ENCODE measurements at places on chromosomes 16 and 17.

- DNase-seq, result peak; percentile 69
Observed at GRCh38 chr17:67386965-67387551, 10.0 kb downstream of the PITPNC1 start.

GRCh38 chr16:78209951-78210661 lies 110.7 kb downstream of the WWOX start:
- DNase-seq, result no peak

DNA sequence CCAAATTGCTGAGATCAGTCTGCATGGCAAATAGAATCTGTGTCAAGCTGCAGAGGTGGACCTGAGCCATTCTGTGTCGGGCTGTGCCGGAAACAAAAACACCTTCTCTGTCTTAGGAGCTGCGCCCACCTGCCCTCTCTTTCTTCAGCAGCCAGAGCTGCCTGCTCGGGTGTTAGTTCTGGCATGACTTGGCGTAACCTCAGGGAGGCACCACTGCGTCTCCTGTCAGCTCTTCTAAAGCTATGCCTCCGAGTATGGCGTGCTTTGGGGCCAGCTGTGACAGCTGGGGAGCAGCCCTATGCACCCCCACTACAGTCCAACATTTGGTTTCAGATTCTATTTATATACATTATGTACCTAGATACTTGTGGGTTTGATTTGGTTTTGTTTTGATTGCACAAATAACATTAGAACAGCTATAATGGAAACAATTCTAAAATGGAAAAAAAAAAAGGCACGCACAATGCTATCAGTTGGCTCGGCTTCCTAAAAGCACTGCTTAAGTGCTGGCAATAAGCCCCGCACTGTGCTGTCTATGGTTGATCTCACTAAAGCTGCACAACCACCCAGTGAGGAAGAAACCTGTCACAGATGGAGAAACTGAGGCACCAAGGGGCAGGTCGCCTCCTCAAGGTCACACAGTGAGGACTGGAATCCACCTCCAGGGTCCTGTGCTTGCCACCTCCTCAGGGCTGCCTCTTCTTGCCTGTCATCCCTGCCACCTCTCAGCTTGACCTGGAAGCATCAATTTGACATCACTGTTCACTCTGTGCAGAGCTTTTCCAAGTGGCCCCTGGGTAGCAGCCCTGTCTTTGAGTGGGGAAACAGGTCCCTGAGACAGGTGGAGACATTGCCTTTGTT lies 18.7 kb upstream of the ADGRG1 start:
- DNase-seq, result peak; percentile 90

- no peak for DNase-seq
Observed at GRCh38 chr17:66468241-66469087, 166.1 kb downstream of the PRKCA start.

GRCh38 chr17:17462048-17462824 lies 14.6 kb upstream of the MED9 start:
- DNase-seq, result no peak

GRCh38 chr17:53687324-53687723 lies 135.4 kb upstream of the KIF2B start:
- DNase-seq, result no peak

DNA sequence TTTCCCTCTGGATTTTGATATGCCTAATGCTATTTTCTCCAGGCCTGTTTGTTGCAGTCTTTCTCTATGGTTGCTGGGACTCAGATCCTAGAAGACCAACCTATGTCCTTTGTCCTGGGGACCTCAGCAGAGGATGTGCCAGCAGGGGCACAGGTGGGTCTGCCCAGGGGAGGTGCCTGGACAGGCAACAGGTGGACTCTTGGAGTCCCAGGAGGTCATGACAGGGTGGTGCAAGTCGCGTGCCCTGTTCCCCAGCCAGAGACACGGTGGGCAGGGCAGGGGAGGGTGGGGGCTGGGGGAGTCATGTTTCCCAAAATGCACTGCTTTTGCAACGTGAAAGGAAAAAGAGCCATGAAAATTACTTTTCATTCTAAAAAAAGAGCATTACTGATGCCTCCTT lies 26.3 kb upstream of the PLLP start:
- DNase-seq, result no peak

DNA sequence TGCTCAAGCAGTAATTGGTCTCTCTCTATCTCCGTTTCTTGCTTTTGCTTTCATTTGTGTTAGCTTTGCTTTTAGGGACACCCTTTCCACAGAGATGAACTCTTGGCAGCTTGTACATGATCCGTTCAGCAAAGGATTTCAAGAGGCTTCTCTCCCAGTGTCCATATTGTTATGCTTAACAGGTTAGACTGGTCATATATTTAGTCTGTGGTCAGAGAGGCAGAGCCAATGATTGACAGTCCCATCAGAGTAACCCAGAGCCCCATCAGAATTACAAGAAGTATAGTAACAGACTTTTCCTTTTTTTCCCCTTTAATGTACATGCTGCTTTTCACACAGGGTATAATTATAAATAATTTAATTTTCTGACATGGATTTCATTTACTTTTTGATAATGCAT lies 34.4 kb downstream of the GDPD1 start:
- DNase-seq, result no peak

- no peak for DNase-seq
Observed at GRCh38 chr16:66003201-66003600, 363.3 kb upstream of the CDH5 start.

DNA sequence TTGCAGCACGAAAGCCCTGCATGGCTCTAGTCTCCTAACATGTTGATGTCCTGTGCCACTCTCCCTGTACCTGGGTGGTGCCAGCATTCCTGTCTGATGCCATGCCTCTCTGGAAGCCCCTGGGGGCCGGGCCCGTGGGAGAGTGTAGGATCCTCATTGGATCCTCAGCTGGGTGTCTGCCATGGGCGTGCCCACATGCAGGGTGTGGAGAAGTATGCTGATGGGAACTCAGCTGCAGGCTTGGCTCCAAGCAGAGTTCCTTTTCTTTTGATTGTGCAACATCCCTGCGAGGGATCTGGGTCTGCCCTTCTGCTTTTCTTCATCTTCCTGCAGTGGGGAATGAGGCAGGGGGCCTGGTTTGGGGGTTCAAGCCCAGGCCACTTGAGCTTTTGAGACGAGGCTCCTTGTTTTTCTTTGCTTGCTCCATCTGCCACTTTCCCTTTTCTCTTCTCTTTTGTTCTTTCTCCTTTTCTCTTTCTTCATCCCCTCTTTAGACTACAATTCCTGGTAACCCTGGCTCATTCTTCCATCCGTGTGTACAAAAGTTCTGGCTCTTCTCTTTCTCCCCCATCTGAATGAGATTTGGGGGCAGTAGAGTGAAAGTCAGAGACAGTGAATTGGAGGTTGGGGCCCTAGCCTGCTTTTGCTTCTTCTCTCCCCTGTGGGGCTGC lies 32.9 kb downstream of the KSR1 start:
- DNase-seq, result no peak

- DNase-seq, result no peak
Observed at GRCh38 chr17:64145375-64145750, 15.4 kb upstream of the ERN1 start.

DNA sequence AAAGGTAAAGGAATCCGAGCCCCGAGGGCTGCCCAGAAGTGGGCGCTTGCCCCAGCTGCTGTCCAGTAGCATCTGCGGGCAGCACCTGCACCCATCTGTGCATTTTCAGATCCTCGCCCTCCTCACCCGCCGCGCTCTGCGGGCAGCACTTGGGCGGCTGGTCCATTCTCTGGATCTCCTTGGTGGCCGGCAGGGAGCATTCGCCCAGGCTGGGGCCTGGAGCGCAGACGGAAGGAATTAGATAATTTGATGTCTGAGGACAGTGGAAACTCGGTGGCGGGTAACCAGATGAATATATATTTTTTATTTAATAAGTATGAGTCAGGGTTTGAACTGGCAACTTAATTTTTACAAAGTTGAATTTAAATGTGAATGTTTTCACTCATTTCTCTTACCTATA lies 88.5 kb downstream of the NPIPB11 start:
- DNase-seq, result no peak

- no peak for DNase-seq
Observed at GRCh38 chr17:57256708-57257112, 387 bp downstream of the MSI2 start.

- no peak for DNase-seq
Observed at GRCh38 chr17:63075969-63076368, 109.9 kb downstream of the TANC2 start.

- DNase-seq, result no peak
Observed at GRCh38 chr17:30782206-30782605, 42.3 kb downstream of the CRLF3 start.

GRCh38 chr17:5951912-5952311 lies 118.3 kb upstream of the WSCD1 start:
- no peak for DNase-seq

DNA sequence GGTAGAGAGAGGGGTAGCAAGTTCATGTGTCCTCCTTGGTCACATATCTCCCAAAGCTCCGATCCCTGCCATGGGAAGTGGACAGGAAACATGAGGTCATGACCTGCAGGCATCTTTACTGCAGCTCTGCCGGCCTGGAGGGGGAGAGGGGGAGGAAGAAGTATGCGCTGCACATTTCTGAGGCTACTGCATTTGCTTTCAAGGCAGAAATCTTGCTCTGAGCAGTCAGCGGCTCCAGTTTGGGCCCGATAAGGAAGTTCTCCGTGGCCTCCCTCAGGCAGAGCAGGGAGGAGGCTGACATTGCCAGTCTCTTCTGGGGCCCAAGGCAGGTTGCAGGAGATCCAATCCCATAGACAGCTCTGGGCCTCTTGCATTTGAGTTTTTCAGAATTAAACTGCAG lies 1.5 kb upstream of the NHERF1 start:
- DNase-seq, result no peak

- DNase-seq, result peak; percentile 55
Observed at GRCh38 chr16:85750827-85751697, at the start of gene C16orf74. Gene C16orf74 (minus strand): TSS chr16:85751096. CDS start chr16:85735217, 15,879 bp downstream.

DNA sequence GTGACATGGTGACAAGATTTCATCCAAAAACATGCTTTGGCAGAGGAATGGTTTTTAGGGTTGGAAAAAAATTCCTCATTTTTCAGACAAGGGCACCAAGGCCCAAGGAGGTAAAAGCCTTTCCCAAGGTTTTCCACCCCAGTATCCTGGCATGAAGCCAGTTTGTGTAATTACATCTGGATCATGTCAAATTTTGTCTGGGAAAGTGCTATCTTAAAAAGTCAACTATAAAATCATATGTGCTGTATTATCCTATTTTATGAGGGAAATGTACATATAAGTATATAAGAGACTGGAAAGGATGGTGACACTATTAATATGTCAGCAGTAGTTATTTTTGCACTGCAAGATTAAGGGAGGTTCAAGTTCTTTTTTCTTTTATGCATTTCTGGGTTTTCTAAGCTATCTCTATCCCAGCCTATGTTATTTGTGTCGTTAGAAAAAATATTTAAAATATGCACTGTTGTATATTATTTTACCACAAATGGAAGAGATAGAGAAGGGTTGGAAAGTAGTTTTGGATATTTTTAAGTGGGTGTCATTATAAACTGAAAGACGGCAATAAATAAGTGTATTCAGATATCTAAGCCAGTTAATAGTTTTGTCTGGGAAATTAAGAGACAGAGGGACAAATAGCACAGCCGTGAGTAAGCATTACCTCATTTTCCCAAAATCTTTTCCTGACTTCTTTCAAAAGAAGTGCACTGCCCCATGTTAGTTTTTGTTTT lies 13.5 kb upstream of the FBXO47 start:
- no peak for DNase-seq

DNA sequence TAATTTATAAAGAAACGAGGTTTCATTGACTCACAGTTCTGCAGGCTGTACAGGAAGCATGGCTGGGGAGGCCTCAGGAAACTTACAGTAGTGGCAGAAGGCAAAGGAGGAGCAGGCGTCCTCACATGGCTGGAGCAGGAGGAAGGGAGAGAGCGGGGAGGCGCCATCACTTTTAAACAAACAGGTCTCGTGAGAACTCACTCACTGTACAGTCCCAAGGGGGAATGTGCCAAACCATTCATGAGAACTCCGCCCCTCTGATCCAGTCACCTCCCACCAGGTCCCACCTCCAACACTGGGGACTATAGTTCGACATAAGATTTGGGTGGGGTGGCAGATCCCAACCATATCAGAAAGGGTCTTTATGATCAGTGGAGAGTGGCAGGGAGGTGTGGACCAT lies 392.4 kb upstream of the TNRC6C start:
- DNase-seq, result no peak

DNA sequence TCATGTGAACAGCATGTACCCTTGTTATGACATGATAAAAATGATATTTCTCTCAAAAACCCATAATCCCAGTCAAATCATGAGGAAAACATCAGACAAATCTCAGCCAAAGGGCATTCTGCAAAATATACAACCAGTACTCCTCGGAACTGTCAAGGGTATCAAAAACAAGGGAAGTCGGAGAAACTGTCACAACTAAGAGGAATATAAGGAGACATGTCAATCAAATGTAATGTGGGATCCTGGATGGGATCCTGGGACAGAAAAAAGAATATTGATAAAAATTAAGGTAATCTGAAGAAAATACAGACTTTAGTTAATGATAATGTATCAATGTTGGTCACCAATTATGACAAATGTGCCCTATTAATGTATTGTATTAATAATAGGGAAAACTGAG lies 15.6 kb upstream of the CDYL2 start:
- DNase-seq, result no peak

DNA sequence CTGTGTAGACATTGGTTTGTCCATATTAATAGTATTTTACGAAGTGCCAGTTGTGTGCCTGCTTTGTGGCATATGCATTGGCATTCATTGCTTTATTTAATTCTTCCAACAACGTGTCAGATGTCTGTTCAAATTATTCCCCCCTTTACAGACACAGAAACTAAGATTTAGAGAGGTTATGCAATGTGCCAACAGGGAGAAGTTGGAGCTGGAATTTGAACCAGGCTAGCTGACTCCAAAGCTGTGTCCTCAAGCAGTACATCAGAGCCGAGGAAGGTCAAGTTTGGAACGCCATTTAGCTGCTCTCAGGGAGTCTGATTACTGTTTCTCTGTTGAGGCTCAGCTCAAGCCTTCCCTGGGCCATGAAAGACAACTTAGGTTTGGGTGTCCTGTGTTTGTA lies 232.3 kb downstream of the WWOX start:
- no peak for DNase-seq

DNA sequence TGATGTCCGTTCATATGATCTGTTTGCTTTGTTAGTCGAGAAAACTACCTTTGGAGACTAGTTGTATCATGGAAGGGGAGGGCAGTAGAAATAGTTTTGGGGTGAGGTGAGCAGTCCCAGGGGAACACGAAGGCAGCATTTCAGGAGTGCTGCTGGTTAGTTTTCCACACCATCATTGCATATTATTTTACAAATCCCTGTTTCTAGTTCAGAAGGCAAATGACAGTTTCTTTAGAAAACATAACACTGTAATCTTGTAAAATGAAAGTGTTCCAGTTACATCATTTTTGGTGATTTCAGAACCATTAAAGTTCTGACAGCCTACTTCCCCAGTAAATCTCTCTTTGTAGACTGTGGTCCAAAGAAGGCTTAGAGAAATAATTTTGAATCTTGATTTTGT lies 25.4 kb downstream of the BANP start:
- DNase-seq, result no peak
